Activated CD4-positive, CD25-positive, alpha-beta regulatory T cell (primary cell): ENCODE measurements at places on chromosomes 1 and 21.

DNA sequence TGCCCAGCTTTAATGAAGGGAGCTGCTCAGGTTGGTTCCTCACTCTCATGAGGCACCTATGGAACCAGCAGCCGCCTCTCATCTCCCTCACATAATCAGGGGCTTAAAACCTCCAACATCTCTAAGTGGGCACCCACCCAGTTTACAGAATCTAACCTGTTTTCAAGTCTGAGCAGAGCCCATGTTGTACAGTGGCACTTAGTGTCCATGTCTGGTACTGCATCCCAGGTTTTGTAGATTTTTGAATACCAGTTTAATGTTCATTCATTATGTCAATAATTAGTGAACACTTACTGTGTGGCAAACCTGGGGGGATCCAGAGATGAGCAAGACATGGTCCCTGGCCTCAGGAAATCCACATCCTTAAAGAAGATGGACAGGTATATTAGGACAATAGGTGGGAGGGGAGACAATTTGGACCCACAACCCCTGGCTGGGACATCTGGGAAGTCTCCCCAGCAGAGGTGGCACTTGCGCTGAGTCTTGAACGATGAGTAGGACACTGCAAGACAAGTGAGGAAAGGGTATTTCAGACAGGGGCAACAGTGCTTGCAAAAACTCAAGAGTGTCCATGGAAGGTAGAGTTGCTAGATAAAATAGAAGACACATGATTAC lies 83.3 kb downstream of the LACTBL1 start:
- DNase-seq = no peak

GRCh38 chr1:96596226-96596922 lies 125.2 kb upstream of the PTBP2 start:
- no peak for DNase-seq

DNA sequence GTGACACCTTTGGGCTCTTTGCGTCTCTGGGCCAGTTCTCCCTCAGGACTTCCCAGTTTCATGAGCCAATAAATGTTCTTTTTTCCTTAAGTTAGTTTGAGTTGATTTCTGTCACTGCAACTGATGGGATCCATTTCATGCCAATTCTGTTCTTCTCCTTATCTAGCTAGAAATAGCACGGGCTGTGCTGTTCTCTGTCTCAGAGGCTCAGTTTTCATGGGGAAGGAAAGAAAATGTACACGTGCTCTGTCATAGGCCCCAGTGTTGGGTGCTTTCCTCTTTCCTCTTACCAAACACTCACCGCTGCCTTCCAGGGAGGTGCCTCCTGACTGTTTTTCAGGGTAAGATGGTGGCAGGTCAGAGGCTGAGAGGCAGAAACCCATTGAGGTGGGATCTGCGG lies 43.2 kb upstream of the ACTL8 start:
- no peak for DNase-seq

- DNase-seq = no peak
Observed at GRCh38 chr21:44486302-44486701, 31.0 kb downstream of the LRRC3 start.

GRCh38 chr1:205610036-205610435 lies 21.8 kb downstream of the ELK4 start:
- DNase-seq = no peak
